ENCODE measurements at places on chromosomes 1 and 21.

DNA sequence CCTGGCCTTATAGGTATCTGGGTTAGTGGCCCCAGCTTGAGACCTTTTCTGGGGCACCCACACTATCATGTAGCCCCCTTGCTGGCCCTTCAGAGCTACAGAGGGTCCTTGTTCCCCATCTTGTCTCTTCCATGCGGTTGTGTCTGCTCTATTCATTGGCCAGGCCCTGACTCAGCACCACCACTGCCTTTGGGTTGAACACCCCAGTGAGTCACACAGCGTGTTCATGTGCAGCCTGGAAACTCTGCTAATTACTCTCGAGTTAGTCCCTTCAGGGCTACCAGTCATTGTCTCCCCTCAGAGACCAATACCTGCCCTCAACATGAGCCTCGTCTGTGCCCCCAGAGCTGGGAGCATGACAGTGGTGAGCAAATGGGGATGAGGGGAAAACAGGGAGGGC lies 28.2 kb upstream of the IKBKE start:
- no peak for DNase-seq

- no peak for DNase-seq
Observed at GRCh38 chr1:96538883-96539282, 182.7 kb upstream of the PTBP2 start.

DNA sequence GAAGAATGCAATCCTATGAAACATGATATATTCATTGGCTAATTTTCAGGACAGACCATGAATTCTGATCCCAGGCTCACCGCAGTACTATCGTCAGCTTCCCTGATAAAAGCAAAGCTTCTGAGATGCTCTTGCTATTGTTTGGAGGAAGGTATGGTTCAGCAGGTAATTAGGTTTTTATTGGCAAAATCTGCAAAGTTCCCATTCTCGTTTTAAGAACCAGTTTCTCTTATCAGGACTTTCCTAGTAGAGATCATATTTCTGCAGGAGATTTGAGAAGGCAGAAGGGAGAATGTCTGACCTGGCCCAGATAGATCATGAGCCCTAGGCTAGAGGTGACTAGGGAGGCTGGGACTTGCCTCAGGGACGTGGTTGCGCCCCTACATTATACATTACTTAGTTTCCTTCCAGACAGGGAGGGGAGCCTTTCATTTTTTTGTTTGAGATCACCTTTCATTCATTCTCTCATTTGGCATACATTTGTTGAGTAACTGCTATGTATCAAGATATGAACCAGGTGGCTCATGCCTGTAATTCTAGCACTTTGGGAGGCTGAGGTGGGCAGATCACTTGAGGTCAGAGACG lies 108.8 kb downstream of the NRIP1 start:
- no peak for DNase-seq

DNA sequence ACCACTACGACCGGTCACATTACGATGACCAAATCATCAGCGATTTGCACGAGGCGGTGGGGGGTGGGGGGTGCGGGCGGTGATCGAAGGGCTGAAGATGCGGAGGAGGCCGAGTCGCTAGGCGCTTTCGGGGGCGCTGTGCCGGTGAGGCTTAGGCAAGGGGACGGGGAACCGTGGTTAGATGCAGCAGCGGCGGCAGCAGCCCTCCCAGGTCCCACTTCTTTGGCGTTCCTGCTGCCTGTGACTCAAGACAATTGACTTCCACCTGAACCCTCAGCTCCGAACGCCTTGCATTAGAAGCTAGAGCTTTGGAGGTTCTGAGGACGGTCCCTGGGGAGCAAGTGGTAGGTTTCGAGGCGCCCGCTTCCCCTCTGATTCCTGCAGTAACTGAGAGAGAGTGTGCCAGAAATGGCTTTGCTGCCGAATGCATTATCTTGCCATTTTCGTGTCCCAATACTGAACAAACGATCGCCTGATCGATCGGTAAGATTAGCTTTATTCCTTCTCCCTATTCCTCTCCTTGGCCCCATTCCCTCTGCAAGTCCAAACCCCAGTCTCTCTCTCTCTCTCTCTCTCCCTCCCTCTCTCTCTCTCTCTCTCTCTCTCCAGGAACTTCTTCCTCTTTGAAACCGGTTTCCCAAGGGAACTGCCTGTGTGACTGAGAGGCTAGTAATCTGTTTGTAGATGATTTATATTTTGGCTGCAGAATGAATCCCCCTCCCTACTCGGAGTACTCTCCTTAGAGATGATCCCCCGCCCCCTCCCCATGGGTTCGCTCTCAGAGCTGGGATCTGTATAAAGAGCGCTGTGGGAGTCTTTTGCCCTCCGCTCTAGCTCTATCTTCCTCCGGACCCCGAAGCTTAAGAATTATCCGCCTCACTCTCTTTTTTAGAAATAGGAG lies 735 bp upstream of the BRINP3 start:
- peak; percentile 54 for DNase-seq

- DNase-seq, result no peak
Observed at GRCh38 chr1:96259399-96259798, 462.2 kb upstream of the PTBP2 start.

Measured in NCI-H146 (cell line).